ENCODE measurements at places on chromosomes 6 and 20. TPM values are rescaled to one million over a fixed set of nuclear protein-coding genes. Genes with fewer than 3 reads are reported as not detected.

The PDYN gene
- total RNA-seq, result not detected

The FAM135A gene
- total RNA-seq, result 6.8 TPM

The KIF13A gene
- total RNA-seq, result 21.0 TPM

The PNPLA1 gene
- 2.0 TPM for total RNA-seq

The IL20RA gene
- not detected for total RNA-seq

The BPIFB4 gene
- total RNA-seq, result not detected

The HLA-DRB1 gene
- total RNA-seq, result 16.4 TPM

The TUBB1 gene
- total RNA-seq, result 0.98 TPM

The OOEP gene
- total RNA-seq, result not detected

The PEX3 gene
- total RNA-seq, result 18.3 TPM

The ADGB gene
- not detected for total RNA-seq

The WFDC2 gene
- total RNA-seq, result 1.3 TPM

The SLC22A2 gene
- total RNA-seq, result not detected

The SLCO4A1 gene
- 0.92 TPM for total RNA-seq

The CFAP206 gene
- not detected for total RNA-seq

The TMEM74B gene
- total RNA-seq, result 0.46 TPM

The LST1 gene
- 234 TPM for total RNA-seq

The TREML2 gene
- total RNA-seq, result 20.7 TPM

The CDH26 gene
- total RNA-seq, result 5.8 TPM

The MOXD1 gene
- total RNA-seq, result not detected

The MYO6 gene
- 0.94 TPM for total RNA-seq

The SSTR4 gene
- total RNA-seq, result not detected

The SLC26A8 gene
- not detected for total RNA-seq

The TPX2 gene
- total RNA-seq, result 84.3 TPM

The C20orf141 gene
- not detected for total RNA-seq

The C20orf204 gene
- 11.6 TPM for total RNA-seq

The THBS2 gene
- total RNA-seq, result not detected

The TBPL1 gene
- total RNA-seq, result 34.7 TPM

The DDAH2 gene
- total RNA-seq, result 4.9 TPM

The ADTRP gene
- total RNA-seq, result 44.3 TPM

The WFDC5 gene
- total RNA-seq, result not detected

The PTK6 gene
- total RNA-seq, result not detected

The TRIM31 gene
- 0.32 TPM for total RNA-seq

The SCGN gene
- total RNA-seq, result not detected

The FGD2 gene
- total RNA-seq, result 1.4 TPM

The PNLDC1 gene
- total RNA-seq, result not detected

The LY6G5C gene
- total RNA-seq, result 2.4 TPM

The ISM1 gene
- total RNA-seq, result 2.3 TPM

The BTNL2 gene
- total RNA-seq, result not detected

The LY6G6D gene
- not detected for total RNA-seq

The PTP4A1 gene
- 144 TPM for total RNA-seq

The TINAG gene
- not detected for total RNA-seq

The PIGU gene
- total RNA-seq, result 16.1 TPM

The ABCF1 gene
- total RNA-seq, result 96.8 TPM

The PRDM13 gene
- not detected for total RNA-seq

The RIPOR2 gene
- 246 TPM for total RNA-seq

The SLC4A11 gene
- total RNA-seq, result 1.5 TPM

The HLA-DMB gene
- total RNA-seq, result 12.8 TPM

The ASF1A gene
- 16.5 TPM for total RNA-seq

The C20orf202 gene
- not detected for total RNA-seq

The RIMS4 gene
- not detected for total RNA-seq

The BPIFA2 gene
- total RNA-seq, result not detected

The SCRT2 gene
- not detected for total RNA-seq

The LPA gene
- not detected for total RNA-seq

The ANKRD66 gene
- total RNA-seq, result not detected
